ENCODE measurements at places on chromosomes 13 and 19. TPM values are rescaled to one million over a fixed set of nuclear protein-coding genes. Genes with fewer than 3 reads are reported as not detected.

Gene ZNF575
- polyA plus RNA-seq = 2.7 TPM

Gene CGB5
- polyA plus RNA-seq = not detected

Gene OBI1
- 22.3 TPM for polyA plus RNA-seq

Gene NLRP9
- not detected for polyA plus RNA-seq

Gene CEACAM5
- 0.13 TPM for polyA plus RNA-seq

Gene PTGIR
- 2.5 TPM for polyA plus RNA-seq

Gene LRRC63
- 0.16 TPM for polyA plus RNA-seq

Gene FLT3LG
- polyA plus RNA-seq = 5.1 TPM

Gene SLC7A10
- 0.36 TPM for polyA plus RNA-seq

Gene GPR12
- polyA plus RNA-seq = 0.04 TPM
